ENCODE measurements at places on chromosomes 12 and 14.

GRCh38 chr14:100291305-100292075 lies 14.8 kb downstream of the SLC25A29 start:
- no peak for DNase-seq

GRCh38 chr12:87381742-87382141 lies 647.5 kb downstream of the C12orf50 start:
- no peak for DNase-seq

- no peak for DNase-seq
Measured at GRCh38 chr14:77955816-77956484, 156.0 kb downstream of the ADCK1 start.

DNA sequence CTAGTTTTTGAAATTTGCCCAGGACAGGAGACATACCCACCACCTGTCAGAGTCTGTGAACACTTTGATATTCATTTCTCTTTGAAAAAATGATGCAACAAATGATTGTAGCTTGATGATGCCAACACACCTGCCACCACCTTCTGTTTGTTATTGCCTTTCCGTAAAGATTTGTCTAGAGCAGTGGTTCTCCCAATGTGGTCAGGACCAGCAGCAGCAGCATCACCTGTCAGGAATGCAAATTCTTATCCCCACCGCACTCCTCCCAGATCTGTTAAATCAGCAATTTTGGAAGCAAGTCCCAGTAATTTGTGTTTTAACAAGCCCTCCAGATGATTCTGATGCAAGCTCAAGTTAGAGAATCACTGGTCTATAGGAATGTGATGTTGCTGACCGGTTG lies 9.9 kb downstream of the CCDC175 start:
- DNase-seq: no peak

DNA sequence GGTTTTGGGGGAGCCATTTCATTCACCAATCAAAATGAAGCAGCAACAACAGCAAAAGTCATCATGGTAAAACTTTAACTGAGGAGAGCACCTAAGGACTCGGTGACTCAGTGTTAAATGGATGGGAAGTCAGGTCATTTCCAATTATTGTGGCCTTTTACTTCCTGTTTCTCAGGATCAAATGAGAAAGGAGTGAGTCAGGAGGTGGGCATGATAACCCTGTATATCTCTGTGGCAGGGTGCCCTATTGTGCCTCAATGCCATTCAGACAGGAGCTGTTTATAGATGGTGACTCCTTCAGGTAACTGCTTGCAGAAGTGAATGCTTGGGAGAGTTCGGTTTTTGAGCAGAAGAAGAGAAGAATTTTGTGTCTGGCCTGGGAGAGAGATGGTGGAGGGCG lies 135.5 kb upstream of the CPM start:
- peak; percentile 37 for DNase-seq
